Panc1 (cell line): ENCODE measurements at places on chromosomes 16 and 17.

- no peak for DNase-seq
Observed at GRCh38 chr16:81842564-81843242, 63.6 kb downstream of the PLCG2 start.

DNA sequence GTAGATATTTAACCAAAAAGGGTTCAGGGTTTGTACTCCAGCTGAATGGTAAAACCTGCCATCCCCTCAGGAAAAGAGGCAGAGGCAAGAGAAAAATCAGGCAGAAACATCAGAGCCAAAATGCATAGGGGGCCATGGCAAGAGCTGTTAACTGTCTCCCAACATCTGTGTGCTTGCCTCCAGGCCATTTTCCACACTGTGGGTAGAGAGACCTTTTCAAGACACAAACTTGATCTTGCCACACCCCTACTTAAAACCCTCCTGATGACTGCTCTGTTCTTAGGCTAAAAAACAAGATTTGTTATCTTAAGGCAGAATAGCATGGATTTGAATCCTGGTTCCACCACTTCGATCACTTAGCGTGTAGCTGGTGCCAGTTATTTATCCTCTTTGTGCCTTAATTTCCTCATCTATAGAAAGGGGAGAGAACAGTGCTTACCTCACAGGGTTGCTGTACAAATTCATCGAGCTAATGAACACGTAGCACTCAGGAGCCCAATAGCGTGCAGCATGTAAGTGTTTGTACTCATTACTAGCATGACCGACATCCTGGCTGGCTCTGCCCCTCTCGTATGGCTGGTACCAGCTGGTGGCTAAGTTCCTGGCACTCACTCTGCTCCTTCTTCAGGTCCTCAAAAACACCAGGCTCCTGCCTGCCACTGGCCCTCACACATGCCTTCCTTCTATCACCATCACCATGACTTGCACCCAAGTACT, 25.8 kb downstream of the STAT3 start:
- no peak for DNase-seq

GRCh38 chr17:36940313-36941264, 3.3 kb downstream of the LHX1 start:
- no peak for DNase-seq

- DNase-seq, result no peak
Observed at GRCh38 chr16:13766334-13766733, 153.6 kb upstream of the ERCC4 start.

GRCh38 chr17:75051941-75052340, 4.9 kb downstream of the KCTD2 start:
- DNase-seq, result no peak

DNA sequence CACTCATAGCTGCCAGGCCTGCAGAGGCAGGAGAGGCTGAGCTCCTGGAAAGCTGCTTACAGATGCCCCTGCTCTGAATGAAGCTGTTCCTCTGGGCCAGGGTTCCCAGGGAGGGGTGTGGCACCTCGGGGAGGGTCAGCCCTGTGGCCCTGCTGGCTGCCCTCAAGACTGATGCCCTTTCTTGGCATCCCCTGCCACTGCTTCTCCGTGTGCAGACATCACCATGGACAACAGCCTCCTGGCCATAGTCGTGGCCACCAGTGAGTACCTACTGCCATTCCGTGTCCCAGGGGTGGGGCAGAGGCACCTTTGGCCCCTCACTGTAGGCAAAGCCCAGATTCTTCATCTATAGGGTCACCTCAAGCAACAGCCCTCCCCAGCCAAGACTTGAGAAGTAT, 8.9 kb downstream of the MRPL27 start:
- DNase-seq, result no peak

GRCh38 chr17:50437409-50437808, 11.4 kb downstream of the ACSF2 start:
- no peak for DNase-seq

DNA sequence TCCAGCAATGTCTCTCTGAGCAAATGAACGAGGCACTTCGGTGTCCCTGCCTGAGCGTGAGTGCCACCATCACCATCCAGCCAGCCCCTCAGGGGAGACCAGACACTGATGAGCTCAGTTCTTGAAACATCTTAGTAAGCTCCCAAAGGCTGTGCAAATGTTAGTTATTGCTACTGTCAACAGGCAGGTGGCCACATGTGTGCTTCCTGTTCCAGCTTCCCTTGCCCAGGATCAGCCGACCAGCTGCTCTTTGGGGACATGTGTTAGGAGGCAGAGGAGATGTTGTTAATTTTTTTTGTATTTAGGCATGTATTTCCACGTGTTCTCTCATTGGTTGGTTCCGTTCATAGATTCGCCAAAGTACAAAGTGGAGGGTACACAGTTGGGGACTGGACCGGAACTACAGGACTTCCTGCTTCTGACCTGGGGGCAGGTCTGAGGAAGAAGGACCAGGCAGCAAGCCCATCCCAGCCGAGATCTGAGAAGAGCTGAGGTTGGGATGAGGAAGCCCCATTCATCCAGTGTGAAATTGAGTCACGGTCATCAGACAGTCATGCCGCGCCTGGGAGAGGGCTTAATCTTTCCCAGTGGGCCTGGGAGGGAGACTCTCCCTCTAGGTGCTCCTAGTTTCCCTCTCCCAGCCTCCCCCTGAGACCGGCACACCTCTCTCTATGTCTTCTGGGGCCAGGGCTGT, 3.8 kb downstream of the TTYH2 start:
- DNase-seq, result no peak

- DNase-seq, result no peak
Observed at GRCh38 chr16:78976212-78976611, 624.3 kb downstream of the MAF start.

DNA sequence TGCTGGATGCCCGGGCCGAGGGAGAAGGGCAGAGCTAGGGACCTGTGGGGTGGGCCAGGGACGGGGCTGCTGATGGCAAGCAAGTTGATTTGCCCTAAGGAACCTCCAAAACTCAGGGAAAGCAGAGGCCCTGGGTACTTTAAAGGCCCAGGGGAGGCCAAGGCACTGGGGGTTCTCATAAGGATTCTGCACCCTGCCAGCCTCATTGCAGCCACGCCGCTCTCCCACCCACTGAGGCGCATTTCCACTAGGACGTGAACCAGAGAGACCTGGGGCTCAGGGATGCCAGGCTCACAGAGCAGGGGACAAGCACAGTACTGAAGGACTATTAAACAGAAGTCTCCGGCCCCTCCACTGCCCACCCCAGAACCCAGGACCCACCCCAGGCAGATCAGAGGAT, 39.4 kb upstream of the RBFOX3 start:
- DNase-seq, result no peak

GRCh38 chr17:56099649-56100048, 53.6 kb upstream of the ANKFN1 start:
- DNase-seq, result no peak

DNA sequence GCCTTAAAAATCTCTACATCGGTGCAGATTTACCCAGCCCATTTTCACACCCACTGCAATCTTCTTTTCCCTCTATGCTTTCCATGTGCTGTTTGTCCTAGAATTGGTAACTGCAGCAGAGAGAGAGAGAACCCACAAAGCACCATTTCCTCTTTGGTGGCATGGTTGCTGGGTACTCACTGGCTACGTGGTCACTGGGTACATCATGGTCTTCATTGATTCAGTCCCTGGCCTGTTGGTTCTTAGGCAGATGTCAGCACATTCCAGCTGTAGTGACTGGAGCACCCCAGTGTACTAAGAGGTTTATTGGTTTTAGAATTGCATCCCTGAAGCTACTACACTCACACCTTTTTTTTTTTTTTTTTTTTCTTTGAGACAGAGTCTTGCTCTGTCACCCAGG, 156.1 kb upstream of the CACNG5 start:
- DNase-seq, result no peak

GRCh38 chr17:29617125-29617480, 5.6 kb downstream of the CORO6 start:
- DNase-seq, result no peak

DNA sequence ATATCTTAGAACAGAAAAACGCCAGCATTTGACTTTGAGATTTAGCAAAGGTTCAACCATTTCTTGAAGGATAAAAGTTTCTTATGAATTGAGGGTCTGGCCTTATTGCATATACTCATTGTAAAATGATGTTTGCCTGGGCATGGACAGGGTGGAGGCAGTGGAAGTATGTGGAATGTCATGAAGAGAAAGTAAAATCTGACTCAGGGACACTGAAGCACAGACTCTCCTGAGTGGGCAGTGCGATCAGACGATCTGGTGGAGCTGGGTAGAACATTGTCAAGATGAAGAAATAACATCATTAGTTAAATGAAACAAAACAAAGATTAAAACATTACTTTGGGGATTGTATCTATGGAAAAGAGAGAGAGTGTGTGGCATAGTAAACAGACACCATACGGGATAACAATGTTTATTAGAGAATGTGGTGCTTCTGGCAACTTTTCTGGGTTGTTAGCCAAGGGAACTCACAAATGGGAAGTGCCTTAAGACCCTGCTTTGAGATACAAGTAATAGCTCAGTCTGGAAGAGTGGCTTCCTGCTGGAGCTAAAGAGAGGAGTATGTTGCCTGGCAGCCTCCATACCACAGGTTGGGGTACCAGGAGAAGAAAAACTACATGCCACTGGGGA, 4.4 kb downstream of the MAP3K3 start:
- DNase-seq, result no peak

- DNase-seq, result no peak
Observed at GRCh38 chr17:50580646-50581045, 20.1 kb downstream of the CACNA1G start.

DNA sequence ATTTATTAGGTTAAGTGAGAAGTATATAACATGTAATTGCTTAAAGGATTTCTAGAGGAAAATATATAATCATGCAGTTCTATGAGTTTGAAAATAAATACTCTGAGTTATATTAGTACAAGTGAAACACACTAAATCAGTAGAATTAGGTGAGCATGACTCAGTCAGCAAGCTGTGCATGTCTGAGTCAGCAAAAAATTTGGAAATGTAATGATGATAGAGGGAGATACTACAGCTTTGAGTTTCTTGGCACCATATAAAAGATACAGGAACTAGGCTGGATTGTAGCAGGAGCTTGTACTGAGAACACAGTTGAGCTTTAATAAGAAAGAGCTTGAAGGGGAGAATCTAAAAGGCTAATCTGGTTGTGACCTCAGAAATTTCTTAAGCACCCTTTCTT, 1224.6 kb downstream of the CDH8 start:
- no peak for DNase-seq

- DNase-seq, result no peak
Observed at GRCh38 chr17:8801135-8801840, 2.1 kb upstream of the MFSD6L start.
